Cortex of kidney (tissue), 1 donor: ENCODE measurements at places on chromosomes 7 and 10.

DNA sequence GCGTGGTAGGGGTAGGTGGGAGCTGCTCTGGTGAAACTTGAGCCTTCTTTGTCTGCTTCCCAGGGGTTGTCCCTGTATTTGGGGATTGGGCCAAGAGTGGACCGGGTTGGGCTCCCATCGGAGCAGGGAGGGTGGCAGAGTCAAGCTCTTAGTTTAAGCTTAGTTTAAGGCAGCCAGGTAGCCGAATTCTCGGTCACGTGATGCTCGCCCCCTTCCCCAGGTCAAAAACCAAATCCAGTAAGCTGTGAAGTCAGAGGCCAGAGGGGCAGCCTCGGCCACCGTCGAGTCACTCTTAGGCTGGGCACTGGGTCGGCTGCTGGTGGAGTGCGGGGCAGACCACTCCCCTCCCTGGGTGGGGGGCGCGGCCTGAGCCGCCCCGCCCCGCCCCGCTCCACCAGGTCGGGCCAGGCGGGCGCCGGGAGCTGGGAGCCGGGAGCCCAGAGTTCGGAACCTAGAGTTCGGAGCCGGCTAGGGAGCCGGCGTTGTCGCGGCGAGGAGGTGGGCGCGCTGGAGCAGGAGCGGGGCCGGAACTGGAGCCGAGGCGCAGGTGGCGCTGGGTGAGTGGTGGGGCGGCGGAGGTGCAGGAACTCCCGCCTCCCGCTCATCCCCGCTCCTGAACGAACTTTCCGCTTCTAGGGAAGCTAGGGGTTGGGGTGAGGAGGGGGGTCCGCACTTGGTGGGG is 2.8 kb upstream of the LZTS2 start:
- DNase-seq, result no peak

DNA sequence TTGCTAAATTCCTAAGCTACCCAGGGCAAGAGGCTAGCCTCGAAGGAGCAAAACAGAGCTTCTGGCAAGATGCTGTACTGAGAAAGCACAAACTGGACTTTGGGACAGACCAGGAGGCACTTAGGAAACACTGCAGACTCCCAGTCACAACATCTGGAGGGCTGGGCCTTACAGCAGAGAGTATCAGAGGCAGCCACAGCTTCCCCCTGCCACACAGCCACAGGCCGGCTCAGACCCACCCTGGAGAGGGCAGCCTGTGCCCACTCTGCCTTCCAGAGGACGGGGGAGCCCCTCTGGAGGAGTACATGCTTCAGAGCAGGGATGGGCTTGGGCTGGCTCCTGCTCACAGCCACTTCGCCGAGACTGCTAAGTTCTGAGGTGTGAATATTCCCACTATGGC is 17.4 kb downstream of the ESYT2 start:
- DNase-seq, result no peak

DNA sequence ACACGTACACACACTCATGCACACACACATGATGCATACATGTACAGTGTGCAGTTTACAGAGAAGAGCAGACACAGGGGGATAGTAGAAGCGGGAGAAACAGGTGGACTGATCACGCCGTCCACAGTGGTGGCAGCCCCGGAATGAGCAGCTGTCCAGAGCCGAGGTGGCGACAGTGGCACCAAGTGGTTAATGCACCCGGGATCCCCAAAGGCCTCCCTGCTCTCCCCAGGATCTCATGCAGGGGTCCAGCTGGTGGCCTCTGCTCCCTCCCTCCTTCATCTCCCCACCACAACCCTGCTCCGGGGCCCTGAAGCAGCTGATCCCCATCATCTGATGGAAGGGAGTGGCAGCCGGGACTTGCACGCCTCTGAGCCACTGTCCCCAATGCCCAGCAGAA is 29.7 kb downstream of the TMEM130 start:
- no peak for DNase-seq

- no peak for DNase-seq
These were observed 166.0 kb upstream of the ANK3 start for GRCh38 chr10:60555700-60556099.

- no peak for DNase-seq
These were observed 532.5 kb upstream of the MGMT start for GRCh38 chr10:128934492-128934891.

- DNase-seq, result no peak
These were observed 206.1 kb upstream of the PHYHIPL start for GRCh38 chr10:58970160-58970915.

DNA sequence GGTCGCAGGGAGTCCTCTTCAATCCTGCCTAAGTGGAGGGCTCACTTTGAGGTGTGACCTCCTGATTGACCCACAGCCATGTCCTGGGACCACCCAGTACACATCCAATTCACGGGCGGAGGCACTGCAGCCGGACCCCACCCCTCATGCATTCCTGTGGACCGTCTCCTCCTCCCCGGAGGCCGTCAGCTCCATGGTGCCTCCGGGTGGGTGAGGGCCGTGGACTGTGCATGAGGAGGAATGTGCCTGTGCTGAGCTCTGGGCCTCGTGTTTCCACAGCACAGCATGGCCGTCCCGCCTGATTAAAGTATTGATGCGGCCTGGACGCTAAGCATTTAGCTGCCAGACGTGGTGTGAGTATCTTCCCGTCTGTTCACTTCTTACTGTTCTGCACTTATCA is 52.8 kb downstream of the CFAP46 start:
- DNase-seq, result no peak

DNA sequence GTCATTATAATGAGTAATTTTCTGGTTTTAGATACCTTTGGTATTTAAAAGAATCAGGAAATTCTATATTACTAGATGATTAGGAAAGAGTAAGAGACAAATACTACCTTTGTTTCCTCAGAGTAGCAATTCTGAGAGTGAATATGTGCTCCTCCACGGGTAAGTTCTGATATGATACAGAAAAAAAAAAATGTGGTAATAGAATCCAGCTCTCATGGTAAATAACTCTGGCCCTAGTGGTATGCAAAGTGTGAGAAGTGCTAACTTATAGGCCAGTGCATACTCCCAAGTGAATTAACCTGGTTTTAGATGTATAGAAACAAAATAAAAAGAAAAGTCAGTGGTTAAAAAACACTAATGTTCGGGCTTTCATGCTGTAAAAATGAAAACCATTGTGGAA is 512.6 kb upstream of the SEMA3D start:
- DNase-seq, result no peak

GRCh38 chr7:128931965-128932861 is 5.5 kb upstream of the IRF5 start:
- DNase-seq, result no peak

- no peak for DNase-seq
These were observed 447.6 kb downstream of the TFEC start for GRCh38 chr7:115582956-115583355.

GRCh38 chr10:90712529-90712928 is 145.3 kb downstream of the HTR7 start:
- DNase-seq, result no peak

DNA sequence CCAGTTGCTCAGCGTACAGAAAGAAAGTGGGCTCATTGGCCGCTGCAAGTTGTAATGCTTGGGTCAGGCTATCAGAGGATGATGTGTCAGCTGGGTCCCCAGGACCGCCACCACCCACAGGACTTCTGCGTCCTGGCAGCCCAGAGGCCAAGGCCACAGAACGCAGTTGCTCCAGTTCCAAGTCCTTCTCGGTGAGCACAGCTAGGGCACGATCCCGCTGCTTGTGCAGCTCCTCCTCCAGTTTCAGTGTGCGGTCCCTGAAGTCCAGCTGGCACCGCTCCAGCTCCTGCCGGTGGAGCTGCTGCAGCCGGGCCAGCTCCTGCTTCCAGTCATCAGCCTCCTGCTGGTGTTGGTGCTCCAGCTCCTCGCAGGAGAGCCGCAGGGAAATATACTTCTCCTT is 3.0 kb downstream of the GCC1 start:
- DNase-seq, result no peak

DNA sequence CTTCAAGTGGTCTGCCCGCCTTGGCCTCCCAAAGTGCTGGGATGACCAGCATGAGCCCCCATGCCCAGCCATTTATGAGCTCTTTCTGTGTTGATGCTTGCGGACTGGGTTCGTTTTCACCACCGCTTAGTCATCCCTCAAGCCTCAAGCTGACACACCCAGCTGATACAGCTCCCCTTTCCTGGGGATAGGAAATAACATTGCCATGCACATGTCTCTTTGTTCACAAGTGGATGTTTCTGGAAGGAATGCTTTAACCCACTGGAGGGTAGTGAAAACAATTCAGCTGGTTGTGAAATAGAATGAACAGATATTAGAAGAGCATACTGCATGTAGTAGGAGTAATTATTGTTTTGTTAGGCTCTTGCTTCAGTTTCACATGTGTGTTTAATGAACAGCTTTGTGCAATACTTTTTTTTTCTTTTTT is 8.5 kb upstream of the METTL27 start:
- no peak for DNase-seq

DNA sequence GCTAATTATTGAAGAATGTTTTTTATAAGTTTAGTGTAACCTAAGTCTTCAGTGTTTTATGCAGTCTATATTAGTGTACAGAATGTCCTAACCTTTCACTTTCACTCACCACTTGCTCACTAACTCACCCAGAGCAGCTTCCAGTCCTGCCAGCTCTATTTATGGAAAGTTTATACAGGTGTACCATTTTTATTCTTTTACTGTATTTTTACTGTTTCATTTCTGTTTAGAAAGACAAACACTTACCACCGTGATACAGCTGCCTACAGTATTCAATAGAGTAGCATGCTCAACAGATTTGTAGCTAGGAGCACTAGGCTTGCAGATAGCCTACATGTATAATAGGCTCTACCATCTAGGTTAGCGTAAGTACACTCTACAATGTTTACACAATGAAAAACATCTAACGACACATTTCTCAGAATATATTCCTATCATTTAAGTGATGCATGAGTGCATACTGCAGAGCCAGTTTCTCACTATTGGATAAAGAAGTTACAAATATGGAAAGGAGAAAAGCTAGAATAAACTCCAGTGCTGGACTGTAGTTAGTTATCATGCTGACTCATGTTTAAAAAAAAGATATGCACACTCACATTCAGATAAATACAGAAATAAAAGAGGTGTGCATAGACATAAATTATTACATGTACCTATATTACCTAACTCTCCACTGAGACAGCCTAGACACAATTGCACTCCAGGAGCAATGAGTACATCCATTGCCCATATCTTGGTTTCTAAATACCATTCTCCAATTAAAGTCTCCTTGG is 30.4 kb downstream of the STEAP1B start:
- DNase-seq, result no peak

DNA sequence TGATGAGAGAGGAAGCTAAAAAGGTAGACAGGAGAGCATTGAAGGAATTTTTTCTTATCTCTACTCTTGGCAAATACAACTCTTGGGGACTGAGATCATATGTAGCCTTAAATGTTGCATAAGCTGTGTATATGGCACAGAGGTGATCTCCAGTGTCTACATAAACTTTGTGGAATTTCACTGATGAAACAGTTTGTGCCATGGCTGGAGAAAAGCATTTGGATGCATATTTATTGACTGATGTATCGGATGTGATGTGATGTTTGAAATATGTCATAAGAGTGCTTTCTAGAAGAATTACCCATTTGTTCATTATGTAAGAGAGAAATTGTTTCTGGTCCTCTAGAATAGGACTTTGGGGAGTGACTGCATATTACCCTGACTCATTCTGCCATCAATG is 244.9 kb upstream of the LRRTM3 start:
- no peak for DNase-seq

DNA sequence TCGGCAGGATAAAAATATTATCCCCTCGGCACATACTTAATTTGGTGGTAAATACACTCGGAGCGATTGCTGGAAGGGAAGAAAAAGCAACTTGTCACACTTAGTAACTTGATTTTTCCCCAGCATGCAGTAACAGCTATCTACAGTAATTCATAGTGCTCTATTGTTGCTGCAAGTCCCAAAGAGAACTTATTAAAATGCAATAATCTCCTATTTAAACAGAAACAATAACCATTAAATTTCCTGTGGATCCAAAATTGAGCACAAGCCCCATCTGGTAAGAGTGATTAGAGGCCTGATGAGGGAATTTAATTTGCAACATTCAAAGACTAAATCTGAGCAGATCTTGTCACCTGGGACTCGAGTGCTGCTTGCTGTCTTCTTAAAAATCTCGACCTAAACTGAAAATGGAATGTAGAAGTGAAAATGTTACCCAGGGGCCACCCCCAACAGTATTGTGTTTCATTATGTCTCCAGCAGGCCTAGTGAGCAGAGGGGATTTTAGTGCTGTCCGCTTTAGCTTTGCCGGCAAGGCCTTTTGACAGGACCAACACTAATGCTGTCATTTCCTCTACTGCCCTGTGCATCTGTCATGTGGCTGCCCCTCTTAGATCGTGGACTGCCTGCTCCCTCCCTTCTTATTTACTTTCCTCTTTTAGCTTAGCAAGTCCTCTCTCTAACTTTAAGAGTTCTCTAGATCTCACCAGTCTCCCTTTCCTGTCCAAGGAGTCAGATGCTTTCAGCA is 639.7 kb downstream of the AUTS2 start:
- DNase-seq, result no peak

DNA sequence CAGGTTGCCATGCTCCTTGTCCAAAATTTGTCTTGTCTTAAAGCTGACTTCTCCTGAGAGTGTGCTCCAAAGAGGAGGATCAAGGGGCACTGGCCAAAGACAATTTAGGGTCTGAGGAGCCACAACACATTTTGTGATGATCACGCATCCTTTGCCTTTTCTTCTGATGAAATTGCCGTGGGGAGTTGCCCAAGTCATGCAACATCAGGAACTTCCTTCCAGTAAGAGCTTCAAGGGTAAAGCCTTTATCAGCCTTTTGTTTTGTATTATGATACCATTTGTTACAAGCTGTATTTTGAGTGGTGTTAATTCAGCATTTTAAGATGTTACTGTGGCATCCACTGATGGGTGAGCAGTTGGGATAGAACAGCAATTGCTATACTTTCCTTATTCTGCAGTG is 131.2 kb upstream of the MKI67 start:
- DNase-seq, result no peak

GRCh38 chr7:105309235-105310169 is 79.2 kb downstream of the SRPK2 start:
- DNase-seq, result no peak

DNA sequence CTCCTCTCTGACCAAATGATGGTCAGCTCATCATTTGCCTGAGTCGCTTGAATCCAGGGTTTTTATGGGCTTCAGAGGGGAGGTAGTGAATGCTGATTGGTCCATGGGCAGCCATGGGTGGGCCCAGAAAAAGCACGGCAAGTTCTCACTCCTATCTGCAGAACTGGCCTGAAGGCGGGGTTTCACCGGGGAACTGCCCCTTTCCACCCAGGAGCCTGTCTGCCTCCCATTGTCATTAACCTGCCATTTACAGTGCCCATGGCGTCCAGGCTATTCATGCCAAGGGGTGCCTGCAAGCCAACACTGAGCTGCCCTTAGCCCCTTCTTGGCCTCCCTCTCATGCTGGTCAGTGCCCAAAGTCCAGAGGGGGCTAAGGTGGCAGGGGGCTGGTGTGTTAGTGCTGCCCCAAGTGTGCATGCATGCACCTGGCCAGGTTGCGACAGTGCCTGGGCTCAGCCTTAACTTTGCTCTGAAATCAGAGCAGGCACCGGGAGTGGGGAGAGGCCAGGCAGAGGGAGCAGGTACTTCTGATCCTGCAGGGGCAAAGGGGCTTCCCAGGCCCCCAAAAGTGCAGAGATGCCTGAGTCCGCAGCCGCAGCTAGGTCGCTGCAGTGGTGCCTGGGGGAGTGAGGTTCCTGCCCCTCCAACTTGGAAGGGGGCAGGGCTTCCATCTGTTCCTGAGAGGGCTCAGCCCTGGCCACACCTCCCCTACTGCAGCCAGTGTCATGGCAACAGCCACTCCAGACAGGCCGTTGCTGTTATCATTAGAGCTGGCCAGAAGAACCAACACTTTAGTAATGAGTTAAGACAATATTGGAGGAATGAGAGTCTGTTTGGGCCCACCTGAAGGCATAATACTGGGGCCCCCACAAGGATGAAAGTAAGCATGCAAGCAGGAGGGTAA is 561.6 kb downstream of the GRM8 start:
- no peak for DNase-seq
